ENCODE measurements at places on chromosomes 1 and 21. TPM values are rescaled to one million over a fixed set of nuclear protein-coding genes. Genes with fewer than 3 reads are reported as not detected.

Gene CFHR3
- 0.24 TPM for total RNA-seq

Gene GALNT2
- total RNA-seq, result 48.0 TPM

Gene PEAR1
- 14.8 TPM for total RNA-seq

GRCh38 chr1:8631163-8631562, 186.3 kb downstream of the RERE start:
- DNase-seq, result no peak

GRCh38 chr1:153343811-153344717, 4.6 kb downstream of the PGLYRP4 start:
- DNase-seq, result no peak

DNA sequence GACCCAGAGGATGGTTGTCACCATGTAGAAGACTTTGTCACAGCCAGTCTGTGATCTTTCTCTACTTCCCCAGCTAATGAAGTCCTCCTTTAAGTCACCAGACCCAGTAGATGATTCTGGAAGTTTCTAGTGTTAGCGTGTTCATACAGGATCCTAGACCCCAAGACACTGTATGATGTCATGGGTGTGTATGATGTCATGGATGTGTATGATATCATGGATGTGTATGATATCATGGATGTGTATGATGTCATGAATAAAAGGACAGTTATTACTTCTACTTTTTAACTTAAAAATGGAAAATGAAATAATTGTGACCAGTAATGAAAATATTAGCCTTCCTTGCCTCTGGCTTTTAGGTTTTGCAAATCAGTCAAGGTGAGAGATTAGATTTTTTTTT, 260.0 kb downstream of the FMN2 start:
- no peak for DNase-seq

DNA sequence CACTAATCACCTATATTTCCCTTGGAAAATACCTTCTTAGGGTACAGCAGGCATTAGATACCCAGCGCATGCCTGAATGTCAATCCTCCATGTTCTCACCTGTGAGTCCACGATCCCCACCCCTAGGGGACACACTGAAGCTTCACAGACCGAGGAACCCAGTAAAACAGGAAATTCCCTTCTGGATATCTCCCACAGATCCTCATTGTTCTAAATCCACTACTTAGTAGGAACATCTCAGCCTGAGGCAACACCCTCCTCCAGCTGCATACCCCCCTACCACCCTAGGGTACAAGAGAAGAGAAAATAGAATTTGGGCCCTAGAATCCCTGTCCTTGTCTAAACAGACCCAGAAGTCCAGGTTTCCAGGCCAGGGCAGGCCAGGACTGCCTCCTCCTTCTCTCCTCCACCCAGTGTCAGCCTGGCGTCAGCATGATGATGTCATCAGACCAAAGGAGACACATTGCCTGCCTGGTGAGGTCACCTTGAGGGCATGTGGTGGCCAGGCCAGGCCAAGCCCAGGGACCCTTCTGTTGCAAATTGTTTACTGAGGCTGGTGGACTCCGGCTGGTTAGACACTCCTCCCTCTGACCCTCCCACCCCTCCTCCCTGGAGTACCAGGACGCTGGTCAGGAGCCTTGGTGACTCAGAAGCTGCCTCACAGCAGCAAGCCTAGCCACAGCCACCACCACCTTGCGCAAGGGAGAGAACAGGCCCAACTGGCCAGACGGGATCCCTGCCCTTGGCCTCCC, 6.2 kb downstream of the NECTIN4 start:
- peak; percentile 95 for DNase-seq

GRCh38 chr1:207803678-207804077, 51.8 kb downstream of the CD46 start:
- no peak for DNase-seq

- DNase-seq, result no peak
Measured at GRCh38 chr1:223091896-223092295, 51.2 kb downstream of the TLR5 start.

Gene OR2L2
- total RNA-seq, result not detected

Gene SYT11
- total RNA-seq, result 9.6 TPM

GRCh38 chr1:116574581-116575291, 3.9 kb upstream of the CD58 start:
- DNase-seq, result no peak

Gene CHAF1B
- 1.8 TPM for total RNA-seq

Gene PLA2G4A
- 10.1 TPM for total RNA-seq

Gene BCAN
- total RNA-seq, result not detected

- no peak for DNase-seq
Measured at GRCh38 chr1:187605736-187606135, 777.0 kb downstream of the PLA2G4A start.

Gene PDE9A
- total RNA-seq, result 12.8 TPM

DNA sequence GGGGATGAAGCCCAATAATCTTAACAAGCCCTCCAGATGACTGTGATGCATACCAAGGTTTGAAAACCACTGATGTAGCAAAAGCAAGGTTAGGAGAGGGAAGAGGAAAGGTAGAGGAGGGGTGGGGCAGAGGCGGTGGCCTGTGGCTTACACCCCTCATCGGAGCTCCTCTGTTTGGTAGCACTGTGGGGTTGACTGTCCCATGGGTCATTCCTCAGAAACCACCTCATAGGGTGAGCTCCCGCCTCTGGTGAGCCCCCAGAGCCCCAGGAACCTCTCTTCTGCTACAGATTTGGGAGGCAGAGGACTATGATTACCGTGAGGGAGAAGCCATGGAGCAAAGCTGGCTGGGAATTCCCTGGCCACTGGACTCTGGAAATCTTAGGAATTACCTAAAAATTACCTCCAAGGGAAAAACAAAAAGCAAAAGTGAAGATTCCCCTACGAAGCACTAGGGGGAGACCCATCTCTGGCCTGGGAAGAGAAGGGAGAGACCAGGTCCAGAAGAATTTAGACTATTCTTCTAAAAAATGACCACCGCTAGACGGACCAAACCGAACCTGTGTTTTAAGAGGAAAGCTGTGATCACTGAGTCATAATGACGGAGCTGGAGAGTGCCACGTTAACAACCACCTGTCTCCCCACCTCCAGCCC, 1.5 kb upstream of the RASSF5 start:
- DNase-seq, result no peak

DNA sequence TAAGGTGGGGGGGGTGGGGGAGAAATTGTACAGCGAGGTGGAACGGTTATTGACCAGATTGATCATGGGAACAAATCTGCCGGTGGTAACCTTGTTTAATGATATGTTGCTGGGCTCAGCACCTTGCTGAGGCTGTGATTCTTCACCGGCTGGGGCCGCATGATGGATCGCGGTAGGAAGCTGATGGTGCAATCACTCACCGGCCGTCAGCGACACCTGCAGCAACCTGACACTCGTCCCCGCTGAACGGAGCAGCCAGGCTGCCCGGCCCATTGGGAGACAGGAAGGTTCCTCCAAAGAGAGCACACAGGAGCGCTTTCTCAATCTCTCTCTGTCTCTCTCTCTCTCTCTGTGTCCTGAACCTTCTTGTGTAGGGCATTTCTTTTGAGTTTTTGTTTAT, 128.5 kb upstream of the RRP15 start:
- peak; percentile 45 for DNase-seq

Gene MYBPH
- not detected for total RNA-seq

GRCh38 chr1:3553166-3553939, 58.0 kb downstream of the MEGF6 start:
- DNase-seq, result no peak

DNA sequence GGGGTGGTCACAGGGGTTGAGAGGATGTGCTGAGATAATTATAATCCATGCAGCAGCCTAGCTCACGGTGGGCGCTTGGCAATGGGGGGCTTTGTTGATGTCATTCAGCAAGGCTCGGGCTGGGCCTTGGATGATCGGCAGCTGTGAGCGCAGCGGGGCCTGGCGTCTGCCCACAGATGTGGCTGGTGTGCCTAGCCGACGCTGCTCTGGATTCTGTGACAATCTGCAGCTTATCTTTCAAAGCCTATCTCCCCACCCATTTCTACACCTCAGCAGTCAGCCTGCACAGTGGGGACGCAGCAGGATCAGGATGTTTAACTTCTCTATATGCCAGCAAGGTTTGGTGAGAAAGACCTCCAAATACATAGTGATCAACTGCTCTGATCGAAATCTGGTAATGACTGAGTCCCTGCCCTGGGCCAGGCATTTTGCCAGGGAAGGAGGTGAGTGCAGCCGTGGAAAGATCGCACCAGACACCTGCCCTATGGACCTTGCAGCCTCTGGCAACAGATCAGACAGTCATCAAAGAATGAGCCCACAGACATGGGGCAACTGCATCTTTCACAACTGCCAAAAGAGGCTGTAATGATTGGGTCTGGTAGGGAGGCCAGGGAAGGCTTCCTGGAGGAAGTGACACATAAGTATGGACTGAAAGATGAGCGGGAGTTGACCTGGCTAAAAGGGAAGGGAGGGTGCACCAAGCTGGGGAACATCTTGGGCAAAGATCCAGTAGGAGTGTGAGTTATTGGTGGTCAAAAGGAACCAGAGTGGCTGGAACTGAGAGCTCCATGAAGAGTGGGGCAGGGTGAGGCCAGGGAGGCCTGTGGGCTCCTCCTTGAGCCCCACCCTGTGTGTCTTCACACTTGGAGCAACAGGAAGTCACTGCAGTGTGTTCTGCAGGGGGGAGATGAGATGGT, 35.3 kb downstream of the EPHB2 start:
- DNase-seq, result no peak

- no peak for DNase-seq
Measured at GRCh38 chr1:99537886-99538617, 107.9 kb upstream of the PALMD start.

GRCh38 chr21:38929142-38929541, 123.4 kb downstream of the ETS2 start:
- DNase-seq, result no peak

Data from lower lobe of right lung (tissue), 2 donors.